ENCODE measurements at places on chromosomes 6 and 20.

DNA sequence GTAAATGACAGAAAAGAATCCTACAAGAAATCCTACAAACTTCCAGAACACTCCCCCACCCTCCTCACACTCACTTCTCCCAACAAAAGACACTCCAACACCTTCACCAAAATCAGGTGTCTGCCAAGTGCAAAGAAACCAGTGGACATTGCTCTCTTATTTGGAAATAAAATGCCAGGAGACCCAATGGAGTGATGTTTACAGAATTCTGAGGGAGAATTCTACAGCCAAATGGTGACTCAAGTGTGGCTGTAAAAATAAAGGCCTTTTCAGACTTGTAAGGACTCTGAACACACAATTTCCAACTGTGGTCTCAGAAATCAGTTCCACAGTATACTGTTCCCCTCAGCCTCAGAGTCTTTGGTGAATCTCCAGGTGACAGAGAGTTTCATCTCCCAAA lies 109.6 kb upstream of the CARMIL1 start:
- no peak for DNase-seq

GRCh38 chr6:98695091-98695801 lies 139.1 kb upstream of the POU3F2 start:
- DNase-seq = no peak

DNA sequence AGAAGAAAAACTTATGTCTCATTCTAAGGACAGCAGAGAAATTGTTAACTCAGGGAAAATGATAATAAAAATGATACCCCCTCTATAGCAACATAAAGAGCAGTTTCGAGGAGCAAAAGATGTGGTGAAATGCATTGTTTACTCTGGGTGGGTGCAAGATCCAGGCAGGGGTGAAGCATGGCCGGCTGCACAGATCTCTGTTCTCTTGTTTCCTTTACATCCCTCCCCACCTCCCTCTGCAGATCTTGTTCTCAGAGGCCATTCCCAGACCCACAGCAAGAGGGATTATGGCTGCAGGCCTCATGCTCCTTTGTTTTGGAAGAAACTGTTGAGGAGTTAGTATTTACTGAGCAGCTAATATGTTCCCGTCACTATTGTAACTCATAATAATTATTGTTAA lies 1.8 kb downstream of the BTN3A1 start:
- no peak for DNase-seq

DNA sequence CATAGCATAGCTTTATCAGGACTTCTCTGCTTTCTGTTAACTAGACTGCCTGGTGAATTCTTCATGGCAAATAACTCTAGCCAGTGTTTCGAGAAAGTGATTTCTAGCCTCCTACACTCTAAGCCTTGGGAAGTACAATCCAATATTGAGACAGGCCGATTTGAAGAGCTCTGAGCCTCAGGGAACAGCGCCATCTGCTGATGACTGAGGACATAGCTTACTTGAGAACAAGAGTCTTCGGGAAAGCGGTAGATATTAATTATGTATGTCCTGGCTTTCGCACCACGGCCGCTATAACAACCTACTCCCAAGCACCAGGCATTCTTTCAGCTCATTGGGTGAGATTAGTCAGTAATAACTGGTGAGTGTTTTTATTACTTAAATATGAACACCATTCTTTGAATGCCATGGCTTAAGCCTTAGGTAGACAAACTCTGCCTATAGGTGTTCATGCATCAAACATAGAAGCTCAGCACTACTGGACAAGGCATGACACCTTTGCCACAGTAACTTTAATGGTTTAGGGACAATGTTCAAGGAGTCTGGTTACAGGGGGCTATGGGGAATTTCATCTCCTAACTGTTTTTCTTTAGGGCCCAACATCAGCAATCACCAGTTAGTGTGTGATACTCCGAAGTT lies 518.6 kb downstream of the BMP2 start:
- DNase-seq = no peak

DNA sequence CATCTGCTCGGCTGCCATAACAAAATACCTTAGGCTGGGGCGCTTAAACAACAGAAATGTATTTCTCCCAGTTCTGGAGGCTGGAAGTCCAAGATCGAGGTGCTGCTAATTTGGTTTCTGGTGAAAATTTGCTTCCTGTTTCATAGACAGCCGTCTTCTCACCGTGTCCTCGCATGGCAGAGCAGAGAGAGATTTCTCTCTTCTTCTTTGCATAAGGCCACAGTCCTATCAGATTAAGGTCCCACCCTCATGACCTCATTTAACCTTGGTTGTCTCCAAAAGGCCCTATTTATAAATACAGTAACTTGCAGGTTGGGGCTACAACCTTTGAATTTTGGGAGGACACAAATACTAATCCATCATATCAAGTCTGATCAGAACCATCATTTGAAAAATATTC lies 544.3 kb downstream of the KIF16B start:
- DNase-seq = peak; percentile 40

GRCh38 chr6:56193846-56194245 lies 53.5 kb downstream of the COL21A1 start:
- no peak for DNase-seq

- DNase-seq = no peak
These were observed 66.3 kb downstream of the TIAM2 start for GRCh38 chr6:155061381-155061780.

DNA sequence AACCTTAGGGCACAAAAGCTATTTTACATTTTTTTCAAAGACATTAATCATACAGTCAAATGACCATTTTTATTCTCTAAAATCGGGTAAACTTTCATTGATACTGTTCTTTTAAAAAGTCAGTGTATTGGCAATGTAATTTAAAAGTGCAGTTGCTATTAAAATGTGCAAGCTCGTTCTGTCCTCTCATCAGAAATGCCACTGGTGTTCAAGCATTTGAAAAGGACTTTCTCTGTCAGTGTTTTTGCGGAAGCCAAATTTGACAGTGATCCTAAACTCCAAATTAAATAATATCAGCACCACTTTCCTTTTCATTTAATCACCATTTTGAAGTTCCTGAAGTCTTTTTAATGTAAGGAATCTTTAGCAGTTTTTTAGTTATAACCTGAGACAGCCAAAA lies 69.6 kb downstream of the AFG1L start:
- no peak for DNase-seq

- no peak for DNase-seq
These were observed 485.2 kb downstream of the GRIK2 start for GRCh38 chr6:101878554-101879276.

GRCh38 chr6:158756977-158757752 lies 62.0 kb downstream of the EZR start:
- DNase-seq = no peak

DNA sequence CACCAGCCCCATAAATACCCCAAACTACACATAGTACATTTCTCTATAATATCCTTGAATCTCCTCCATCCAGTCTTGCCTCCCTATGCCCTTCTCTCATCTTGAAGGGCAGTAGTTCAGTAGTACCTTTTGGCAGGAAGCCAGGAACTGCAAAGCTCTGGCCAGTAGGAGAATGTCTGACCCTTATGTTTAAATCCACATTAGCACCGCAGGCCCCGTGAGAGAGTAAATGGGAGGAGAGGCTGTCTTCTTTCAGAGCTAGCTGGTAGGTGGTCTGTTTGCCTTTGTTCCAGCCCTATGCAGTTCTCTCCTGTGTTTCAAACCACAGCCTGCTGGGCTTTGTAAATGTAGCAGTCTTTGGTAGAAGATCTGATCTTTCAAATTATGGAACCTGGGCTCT lies 690.7 kb downstream of the DOK5 start:
- DNase-seq = no peak

- DNase-seq = no peak
These were observed 121.1 kb downstream of the GMDS start for GRCh38 chr6:2124260-2124709.

DNA sequence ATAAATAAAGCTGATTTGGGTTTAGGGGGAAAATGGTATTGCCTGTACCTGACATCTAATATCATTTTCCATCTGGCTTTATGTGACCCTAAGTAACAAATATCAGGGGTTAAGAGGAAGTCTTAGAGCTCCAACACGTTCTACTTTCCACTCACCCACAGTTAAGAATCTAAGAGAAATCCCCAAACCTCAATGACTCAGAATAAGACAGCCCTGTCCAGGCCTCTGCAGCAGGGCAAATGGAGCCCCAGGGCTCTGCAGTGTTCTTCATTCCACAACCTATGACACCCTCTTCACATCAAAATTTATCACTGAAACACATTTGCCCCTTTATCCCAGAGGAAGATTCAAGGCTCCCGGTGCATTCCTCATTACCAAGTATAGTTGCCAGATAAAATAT lies 20.3 kb upstream of the TENT5A start:
- DNase-seq = no peak

GRCh38 chr20:62496568-62497218 lies 20.9 kb upstream of the GATA5 start:
- peak; percentile 62 for DNase-seq

DNA sequence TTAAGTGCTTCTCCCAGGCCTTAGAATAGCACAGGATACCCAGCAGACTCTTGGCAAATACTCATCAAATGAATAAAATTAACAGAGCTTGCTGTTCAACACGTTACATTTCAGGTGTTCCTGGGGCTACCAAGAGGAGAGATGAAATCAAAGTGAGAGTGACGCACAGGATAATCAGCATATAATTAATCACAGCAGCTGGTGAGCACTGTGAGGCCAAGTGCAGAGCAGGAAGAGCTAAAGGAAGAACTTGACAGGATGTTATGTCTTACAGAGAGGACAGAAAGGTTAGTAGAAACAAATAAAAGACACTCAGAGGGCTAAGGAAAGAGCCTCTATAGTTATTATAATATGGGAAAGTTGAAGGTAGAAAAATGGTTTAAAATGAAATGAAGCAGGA lies 8.8 kb downstream of the PPIL1 start:
- no peak for DNase-seq

DNA sequence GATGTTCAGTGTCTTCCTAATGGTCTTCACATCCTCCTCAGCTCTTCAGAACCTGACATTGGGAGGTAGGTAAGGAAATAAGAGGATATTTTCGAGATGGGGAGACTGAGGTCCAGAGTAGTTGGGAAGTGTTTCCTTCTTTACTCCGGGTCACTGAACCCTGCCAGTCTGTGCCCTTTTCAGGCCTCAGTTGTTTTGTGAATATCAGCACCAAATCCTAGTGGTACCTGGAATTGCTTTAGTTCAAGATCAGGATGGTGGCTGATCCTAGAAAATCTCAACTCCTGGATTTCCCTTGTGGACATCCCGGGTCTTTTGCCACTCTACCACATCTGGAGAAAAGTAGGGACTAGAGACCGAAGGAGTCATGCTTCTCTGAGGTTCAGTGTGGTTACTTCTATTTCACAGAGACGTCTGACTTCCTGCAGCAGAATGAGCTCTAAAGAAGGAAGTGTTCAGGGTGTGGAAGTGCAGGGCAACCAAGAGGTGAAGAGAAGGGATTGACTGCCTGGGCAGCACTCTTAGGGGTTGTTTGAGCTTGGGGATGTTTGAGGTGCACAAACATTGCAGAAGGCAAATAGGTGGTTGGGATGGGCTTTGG lies 995 bp downstream of the STK4 start:
- DNase-seq = peak; percentile 41

DNA sequence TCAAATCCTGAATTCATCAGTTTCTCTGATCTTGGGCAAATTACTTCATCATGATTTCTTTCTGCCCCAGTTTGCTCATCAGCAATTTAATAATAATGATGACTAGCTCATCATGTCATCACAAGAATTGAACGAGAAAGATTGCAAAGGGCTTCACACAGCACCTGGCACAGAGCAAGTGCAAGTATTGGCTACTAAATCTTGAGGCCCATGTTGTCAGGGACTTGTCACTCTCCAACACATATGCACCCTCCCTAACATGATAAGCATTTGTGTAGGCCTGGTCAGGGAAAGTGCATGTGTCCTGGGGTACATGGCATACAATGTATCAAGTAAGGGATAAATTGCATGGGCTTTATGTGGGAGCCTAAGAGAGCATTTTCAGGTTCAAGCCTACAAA lies 6.4 kb downstream of the SMLR1 start:
- no peak for DNase-seq

DNA sequence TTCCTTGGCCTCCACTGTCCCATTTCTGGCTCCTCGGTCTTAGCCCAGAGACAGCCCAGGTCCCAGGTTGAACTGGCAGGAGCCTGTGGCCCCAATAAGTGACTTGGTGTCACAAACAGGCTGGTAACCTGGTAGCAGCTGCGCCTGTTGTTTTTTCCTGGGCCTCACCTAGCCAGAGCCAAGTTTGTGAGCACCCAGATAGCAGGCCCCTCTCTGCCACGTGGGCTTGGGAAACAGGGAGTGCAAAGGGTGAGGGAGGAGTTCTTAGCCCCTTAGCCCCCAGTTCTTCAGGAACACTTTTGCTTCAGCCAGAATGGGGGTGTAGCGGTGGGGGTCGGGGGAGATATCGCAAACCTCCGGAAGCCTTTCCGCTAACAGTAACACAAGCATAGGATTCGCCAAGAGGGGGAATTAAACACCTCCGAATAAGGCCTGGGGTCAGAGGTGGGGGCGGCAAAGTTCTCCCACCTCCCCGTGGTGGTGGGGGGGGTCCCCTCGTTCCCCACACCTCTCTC lies 760 bp downstream of the C6orf132 start:
- DNase-seq = no peak

- no peak for DNase-seq
These were observed 797.0 kb upstream of the GJE1 start for GRCh38 chr6:141335477-141336273.

DNA sequence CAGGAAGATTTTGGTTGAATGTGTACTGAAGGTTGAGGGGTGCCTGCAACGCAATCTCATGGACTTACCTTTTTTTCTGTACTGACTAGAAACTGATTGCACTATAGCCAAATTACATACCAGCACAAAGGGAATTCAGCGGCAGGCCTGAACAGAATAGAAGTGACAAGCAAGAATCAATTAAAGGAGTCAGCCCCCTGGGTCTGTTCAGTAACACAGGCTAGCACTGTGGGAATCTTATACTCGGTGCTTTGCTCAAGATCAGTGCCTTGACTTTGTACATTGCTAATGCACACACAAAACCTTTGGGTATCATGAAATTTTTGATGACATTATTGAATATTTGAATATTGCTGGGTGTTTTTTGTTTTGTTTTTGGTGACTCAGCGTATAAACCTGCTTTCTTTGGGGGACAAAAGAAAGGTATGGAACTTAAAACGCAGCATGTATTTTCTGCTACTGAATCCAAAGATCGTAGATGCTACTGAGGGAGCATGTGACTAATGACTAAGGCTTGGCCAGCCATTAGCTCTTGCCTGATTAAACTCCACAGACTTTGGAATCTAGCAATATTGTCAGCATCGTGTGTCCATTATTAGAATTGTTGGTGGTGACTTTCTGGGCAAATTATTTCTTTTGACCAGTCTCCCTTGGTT lies 236.6 kb downstream of the ARID1B start:
- DNase-seq = no peak

GRCh38 chr20:50583442-50584150 lies 73.4 kb downstream of the PTPN1 start:
- no peak for DNase-seq

- no peak for DNase-seq
These were observed 87.3 kb downstream of the FAM120B start for GRCh38 chr6:170393807-170394399.
